Vagina (tissue), 2 donors: ENCODE measurements at places on chromosomes 13 and 19.

DNA sequence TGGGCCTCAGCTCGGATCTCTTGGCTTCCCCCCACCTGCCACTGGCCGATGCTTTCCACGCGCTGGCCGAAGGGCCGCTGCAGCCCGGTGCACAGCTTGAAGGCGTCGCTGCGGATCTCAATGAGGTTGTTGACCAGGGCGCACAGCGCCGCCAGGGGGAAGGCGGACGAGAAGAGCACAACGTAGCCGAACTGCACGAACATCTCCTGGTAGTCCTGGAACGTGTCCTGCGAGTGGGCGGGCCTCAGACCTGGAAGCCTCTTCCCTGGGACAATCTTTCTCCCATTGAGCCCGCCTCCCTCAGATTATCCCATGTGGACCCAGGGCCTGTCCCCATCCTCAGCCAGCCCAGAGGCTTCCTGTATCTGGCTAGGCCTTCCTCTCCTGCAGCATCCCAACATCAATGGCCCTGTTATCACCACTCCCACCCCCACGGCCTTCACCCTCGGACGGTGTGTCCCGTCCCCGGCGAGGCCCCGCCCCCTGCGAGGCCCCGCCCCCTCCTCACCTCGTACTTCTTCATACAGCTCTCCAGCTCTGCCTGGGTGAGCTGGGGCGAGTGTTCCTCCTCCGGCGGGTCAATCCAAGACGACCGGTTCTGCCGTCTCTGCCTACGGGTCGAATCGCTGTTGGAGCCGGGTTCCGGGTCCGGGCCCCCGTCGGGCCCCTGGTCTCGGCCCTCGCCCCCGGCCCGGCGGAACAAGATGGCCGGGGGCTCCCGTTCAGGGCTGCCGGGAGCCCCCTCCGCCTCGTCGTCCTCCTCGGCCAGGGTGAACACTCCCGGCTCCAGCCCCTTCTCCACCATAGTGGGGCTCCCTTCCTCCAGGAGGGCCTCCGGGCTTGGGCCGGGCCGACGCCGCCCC is 6.8 kb downstream of the ANO8 start:
- no peak for DNase-seq

DNA sequence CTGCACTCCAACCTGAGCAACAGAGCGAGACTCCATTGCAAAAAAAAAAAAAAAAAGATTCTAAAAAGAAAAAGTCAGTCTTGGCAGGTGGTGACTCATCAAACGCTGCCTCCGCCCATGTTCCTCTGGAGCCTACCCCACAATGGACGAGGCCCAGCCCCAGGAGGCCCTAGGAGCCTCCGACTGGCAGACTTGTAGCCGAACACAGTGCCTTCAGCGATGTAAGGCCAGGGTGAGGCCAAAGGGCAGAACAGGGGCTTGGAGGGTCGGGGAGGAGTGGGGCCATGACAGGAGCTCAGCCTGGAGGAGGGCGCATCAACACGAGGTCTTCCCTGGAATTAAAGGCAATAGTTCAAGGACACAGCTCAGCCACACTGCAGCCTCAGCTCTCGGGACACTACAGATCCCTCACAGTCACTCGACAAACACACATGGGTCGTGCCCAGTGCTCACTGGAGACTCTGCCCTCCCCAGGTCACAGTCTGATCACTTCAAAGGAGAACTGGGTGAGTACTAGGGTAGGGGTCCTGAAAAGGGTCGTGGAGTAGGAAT is 5.1 kb downstream of the USE1 start:
- no peak for DNase-seq

DNA sequence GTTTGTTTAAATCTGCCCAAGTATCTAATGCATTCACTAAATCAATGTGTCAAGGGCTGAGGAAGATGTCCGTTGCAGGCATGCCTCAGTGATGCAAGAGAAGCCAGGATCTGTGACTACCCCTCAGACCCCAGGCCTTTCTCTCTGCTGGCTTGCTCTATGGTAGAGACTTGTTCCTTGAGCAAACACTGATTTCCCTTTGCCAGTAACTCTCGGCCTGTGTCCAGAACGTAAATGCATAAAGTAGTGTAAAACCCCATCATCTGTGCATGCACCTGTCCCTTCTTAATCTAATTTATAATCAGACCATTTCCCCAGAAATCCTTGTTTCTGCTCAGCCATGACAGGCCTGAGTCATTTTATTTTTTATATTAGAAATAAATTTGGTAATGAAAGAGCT is 28.7 kb upstream of the FRY start:
- DNase-seq, result no peak

- no peak for DNase-seq
Observed at GRCh38 chr19:54319049-54319448, 6.1 kb upstream of the LILRA5 start.

DNA sequence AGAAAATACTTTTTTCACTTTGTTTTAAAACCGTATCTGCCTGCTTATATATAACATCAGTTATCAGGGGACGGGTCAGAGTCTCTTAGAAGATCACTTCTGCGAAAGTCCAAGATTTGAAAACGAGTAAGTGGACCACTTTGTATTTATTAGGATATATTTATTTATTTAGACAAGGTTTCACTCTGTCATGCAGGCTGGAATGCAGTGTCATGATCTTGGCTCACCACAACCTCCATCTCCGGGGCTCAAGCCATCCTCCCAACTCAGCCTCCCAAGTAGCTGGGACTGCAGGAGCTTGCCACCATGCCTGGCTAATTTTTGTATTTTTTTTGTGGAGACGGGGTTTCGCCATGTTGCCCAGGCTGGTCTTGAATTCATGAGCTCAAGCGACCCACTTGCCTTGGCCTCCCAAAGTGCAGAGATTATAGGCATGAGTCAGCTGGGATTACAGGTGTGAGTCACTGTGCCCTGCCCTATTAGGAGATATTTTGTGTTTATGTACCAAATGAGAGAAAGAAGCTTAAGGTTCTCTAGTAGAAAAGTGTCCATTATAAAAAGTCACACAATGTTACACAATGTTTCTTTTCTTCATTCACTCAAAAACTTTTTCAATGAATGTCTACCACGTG is 39.5 kb downstream of the RASL11A start:
- no peak for DNase-seq
